Stimulated activated CD8-positive, alpha-beta memory T cell treated with anti-CD3 and anti-CD28 coated beads, Interleukin-15, amount 100 ng/mL, for 4 hours (primary cell): ENCODE measurements at places on chromosomes 2 and 18.

- no peak for DNase-seq
Observed at GRCh38 chr2:227932403-227932802, 61.0 kb downstream of the DAW1 start.

- DNase-seq = no peak
Observed at GRCh38 chr2:237600205-237600846, 9.8 kb upstream of the RAB17 start.

DNA sequence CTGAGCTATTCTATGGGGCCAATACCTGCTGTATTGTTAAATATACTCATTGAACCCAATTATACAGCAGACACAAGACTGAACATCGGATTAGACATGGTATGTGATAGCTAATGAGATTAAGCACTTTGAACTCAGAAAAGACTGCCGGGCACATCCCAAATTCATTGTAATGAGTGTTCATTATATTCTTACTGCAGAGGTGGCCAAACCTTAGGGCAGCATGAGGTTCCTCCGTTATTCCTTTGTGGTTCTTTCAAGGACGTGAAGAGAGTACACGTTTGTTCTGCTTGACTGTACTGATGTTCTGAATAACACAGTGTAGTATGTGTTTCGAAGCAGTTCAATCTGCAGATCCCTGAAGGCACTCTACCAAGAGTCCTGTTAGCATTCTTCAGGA, 78.4 kb downstream of the KIF5C start:
- DNase-seq = no peak

- DNase-seq = no peak
Observed at GRCh38 chr2:186273953-186274352, 212.1 kb upstream of the ZC3H15 start.

DNA sequence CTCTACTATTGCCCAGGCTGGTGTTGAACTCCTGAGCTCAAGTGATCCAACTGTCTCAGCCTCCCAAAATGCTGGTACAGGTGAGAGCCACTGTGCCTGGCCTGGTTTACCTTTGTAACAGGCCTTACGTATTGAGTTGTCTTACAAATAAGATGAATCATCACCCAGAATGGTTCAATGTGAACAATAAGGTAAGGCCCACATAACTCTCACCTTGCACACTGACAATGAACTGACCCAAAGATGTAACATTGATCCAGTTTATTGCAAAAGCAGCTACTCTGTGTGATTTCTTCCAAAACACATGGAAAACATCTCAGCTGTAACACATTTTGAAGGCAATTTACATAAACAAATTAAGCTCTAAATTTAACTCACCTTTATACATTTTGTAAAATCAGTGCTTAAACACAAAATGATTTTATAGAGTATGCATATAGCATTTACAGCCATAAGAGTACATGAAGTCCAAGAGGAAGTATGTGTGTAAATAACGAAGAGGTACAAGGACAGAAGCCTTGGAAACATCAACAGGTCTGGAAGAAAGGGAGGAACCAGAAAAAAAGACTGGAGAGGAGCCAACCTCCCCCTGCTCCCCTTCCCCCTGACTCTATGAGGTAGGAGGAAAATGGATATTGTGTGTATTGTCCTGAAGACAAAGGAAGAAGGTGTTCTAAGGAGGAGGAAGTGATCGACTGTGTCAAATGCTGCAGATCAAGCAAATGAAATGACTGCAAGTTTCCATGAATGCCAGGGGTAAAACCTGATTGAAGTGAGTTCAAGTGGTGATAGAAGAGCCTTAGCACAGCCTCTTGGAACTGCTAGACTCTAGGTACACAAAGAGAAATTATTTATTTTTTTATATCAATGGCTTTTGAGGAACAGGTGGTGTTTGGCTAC, 5.6 kb upstream of the WDFY1 start:
- no peak for DNase-seq

GRCh38 chr2:237162959-237163358, 77.3 kb downstream of the COPS8 start:
- DNase-seq = no peak

- no peak for DNase-seq
Observed at GRCh38 chr18:79779021-79779699, 18.6 kb upstream of the KCNG2 start.

- no peak for DNase-seq
Observed at GRCh38 chr18:22340331-22340730, 77.4 kb downstream of the CTAGE1 start.
